ENCODE measurements at places on chromosomes 6 and 20.

GRCh38 chr6:37480951-37481534 lies 18.6 kb downstream of the CCDC167 start:
- DNase-seq = no peak

DNA sequence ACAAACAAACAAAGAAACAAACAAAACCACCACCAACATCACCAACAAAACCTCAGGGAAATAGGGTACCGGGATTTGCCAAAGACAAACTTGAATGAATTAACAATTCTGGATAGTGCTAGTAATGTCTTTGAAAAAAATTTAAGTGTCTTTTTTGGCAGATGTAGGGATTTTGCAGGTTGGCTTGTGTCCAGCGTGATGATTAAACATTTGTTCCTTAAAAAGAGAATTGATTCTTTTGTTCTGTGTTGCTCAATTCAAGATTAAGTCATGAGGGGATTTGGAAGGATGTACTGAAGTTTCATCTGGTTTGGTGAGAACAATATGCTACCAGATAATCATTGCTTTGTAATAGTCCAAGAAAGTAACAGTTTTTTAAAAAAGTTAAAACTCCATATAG lies 125.1 kb upstream of the HS3ST5 start:
- DNase-seq = no peak

- no peak for DNase-seq
These were observed 283.9 kb downstream of the SMOC2 start for GRCh38 chr6:168724669-168725570.

DNA sequence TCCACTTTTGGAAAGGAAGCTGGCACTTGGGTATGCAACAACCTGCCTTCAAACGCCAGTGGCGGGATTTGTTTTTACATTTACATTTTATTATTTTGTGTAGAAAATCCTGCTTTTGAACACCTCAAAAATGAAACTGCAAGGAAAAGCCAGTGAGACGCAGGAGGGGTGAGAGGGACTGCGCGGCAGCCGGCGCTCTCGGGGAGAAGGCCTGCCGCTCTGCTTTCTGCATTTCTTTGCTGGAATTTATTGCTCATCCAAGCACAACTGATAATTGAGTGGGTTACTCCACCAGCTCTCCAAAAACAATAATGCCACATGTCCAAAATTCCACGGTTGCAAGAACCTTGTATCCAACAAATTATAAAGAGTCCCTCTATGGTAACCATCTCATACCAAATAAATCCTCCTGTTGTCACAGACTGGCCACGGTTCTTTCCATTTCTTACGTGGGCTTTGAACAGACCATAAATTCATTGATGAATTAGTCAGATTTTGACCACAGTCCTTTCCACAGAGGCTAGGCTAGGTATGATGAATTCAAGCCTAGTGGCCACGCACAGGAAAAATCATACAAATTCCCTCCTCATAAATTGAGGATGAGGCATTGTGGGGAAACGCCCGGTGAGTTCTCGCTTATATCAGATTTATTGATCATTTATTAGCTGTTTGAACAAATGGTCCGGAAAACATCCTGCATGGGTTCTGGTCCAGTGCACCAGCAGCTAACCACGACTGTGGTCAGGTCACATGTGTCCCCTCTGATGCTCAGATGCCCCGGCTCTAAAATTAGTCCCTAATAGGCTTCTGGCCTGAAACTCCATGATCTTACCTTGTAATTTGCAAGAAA lies 31.6 kb upstream of the FOXC1 start:
- no peak for DNase-seq

DNA sequence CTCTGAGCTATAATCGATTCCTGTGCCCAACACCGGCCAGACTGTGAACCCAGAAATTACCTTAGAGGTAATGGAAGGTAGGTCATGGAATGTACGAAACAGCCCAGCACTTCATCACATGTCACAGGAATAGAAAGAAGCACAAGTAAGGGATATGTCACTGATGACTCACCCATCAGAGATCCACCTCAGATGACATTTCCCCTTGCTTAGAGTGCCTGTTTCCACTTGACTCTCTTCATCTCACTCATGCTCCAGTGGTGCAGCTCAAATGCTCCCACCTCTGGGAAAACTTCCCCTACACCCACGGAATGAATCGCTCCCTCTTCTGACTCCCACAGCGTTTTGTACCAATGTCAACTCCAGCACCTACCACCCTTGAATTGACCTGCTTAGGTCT lies 381.6 kb upstream of the CNR1 start:
- DNase-seq = no peak

DNA sequence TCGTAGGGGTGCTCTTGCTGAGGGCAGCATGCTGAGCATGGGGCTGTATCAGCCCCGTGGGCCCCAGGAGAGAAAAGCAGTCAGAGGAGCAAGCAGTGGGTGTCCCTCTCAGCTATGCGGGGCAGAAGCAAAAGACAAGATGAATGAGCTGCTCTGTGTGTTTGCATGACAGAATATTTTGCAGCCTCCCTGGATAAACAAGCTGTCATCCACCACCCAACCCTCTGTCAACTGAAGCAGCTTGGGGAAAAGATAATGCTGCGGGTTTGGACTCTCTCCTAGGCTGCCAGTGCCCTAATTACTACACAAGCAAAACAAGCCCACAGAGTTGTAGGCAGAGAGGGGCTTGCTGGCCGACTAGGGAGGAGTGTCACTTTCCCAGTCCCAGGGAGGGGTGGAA lies 82.3 kb upstream of the PTPRT start:
- no peak for DNase-seq

DNA sequence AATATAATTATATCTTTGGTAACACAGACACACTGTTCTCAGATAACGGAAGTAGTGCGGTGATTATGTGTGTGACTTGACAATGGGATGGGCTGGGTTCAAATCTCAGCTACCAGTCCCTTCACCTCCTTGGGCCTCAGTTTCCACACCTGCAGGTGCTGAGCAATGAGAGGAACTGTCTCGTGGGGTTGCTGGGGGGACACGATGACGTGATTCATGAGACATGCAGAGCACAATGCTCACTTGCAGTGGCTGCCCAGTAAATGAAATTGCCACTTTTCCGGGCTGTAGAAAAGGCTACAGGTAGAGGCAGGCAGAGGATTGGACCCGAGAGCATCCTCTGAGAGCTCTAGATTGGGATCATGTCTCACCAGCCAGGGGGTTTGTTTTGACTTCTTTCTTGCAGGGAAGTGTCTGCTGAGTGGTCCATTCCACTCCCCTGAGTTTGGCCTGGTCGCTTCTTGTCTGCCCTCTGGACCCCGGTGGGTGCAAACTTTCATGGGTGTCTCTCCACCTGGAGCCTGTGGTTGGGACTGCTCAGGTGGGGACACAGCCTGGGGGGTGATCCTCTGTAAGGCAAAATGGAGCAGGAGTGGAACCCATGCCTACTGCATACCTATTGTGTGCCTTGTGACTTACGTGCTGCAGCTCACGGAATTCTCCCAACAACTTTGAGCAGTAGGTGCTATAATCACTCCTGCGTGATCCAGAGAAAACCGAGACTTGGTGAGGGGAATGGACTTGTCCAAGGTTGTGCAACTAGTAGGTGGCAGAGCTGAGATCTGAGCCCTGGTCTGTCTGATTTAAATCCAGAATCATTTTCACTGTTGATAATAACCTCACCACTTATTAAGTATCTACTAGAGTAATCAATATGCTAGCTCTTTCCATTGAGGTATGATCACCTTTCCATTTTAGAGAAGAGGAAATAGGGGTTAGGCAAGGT lies 147.2 kb downstream of the CEBPB start:
- DNase-seq = no peak

Measured in fibroblast of villous mesenchyme (primary cell).